ENCODE measurements at places on chromosomes 11 and 22.

- no peak for DNase-seq
Measured at GRCh38 chr11:95516786-95517185, 272.8 kb downstream of the FAM76B start.

- no peak for DNase-seq
Measured at GRCh38 chr22:36208914-36209313, 7.3 kb upstream of the APOL4 start.

DNA sequence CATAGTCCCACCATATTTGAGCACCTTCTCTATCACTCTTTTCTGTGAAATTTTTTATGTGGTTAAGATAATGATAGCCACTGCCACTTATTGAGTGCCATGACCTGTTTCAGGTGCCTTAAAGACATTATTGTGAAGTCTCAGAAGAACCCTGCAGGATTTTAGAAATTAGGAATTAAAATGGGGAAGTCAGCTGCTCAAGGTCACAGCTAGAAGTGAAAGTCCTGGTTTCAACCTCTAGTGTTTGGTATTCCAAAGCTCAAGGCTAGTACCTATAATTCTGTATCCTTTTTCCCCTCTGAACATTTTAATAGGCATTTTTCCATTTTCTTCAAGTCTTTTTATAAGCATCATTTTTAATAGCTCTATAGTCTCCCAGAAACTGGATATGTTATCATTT is 9.0 kb upstream of the RRM1 start:
- DNase-seq = no peak

DNA sequence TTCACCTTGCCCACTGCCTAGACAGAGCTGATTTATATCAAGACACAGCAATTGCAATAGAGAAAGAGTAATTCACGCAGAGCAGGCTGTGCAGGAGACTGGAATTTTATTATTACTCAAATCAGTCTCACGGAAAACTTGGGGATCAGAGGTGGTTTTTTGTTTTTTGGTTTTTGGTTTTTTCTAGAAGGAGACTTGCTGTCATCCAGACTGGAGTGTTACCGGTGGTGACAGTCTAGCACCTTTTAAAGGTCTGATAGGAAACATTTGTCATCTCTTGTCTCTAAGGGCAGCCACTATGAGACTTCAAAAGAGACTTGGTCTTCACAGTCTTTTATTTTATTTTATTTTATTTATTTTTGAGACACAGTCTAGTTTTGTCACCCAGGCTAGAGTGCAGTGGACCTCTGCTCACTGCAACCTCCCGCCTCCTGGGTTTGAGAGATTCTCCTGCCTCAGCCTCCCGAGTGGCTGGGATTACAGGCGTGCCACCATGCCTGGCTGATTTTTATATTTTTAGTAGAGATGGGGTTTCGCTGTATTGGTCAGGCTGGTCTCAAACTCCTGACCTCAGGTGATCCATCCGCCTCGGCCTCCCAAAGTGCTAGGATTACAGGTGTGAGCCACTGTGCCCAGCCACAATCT is 19.1 kb downstream of the APOBEC3H start:
- DNase-seq = no peak

- DNase-seq = peak; percentile 44
Measured at GRCh38 chr11:117822074-117823033, 2.2 kb downstream of the FXYD2 start.

DNA sequence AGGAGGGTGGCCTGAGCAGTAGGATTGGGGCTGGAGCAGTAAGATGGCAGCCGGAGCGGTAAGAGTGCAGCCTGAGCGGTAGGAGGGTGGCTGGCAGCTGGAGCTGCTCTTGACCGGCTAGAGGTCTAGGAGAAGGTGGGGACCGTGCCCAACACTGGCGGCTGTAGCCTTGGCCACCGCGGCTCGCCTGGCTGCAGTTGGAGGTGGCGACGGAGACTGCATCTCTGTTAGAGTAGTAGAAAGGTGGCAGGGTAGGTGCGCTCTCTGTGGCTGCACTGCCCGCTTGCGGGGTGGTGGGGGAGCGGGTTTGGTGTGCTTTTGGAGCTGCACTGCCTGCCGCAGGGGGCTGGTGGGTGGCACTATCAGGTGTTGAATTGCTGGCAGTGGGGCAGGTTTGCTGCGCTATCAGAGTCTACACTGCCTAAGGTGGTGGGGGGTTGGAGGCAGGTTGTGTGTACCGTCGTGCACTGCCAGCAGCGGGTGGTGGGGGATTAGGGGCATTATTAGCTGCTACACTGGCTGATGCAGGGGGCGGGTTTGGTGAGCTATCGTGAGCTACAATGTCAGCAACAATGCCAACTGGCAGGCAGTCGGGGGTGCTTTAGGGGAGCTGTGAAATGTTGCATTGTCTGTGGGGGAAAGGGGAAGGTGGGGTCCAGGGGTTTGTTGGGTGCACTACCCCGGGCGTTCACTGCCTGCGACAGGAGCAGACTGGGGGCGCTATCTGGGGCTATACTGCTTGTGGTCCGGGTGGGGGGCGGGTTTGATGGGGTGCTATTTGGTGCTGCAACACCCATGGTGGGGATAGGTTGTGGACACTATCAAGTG is 4461.3 kb upstream of the OR11H1 start:
- DNase-seq = no peak

DNA sequence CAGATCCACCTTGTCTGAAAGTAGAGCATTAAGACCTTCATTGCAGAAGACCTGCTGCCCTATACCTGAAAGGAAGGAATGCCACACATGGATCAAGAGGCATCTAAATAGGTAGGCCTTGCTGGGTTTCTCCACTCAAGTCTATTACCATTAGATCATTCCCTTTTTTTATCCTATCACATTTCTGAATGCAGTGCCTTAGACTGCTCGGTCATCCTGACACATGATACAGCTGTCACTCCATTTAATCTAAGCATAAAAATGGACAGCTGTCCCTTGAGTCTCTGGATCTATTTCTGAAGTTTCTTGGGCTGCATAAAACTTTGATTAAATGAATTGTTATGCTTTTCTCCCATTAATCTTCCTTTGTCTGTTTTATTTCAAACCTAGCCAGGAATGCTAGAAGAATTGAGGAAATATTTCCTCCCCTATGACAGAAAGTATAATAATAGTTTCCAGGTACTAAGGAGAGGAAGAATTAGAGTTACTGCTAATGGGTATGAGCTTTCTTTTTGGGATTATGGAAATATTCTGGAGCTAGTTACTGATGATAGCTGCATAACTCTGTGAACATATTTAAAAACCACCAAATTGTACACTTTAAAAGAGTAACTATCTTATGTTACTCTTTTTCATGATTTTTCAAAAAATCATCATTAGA is 88.0 kb downstream of the DLG2 start:
- DNase-seq = no peak

- no peak for DNase-seq
Measured at GRCh38 chr11:126226334-126227084, 14.9 kb downstream of the FAM118B start.

GRCh38 chr11:17564687-17565042 is 17.6 kb downstream of the OTOG start:
- no peak for DNase-seq
